Tongue (tissue), 3 donors: ENCODE measurements at places on chromosomes 16 and 17.

- no peak for DNase-seq
Measured at GRCh38 chr17:50634915-50635731, 442 bp downstream of the ABCC3 start.

DNA sequence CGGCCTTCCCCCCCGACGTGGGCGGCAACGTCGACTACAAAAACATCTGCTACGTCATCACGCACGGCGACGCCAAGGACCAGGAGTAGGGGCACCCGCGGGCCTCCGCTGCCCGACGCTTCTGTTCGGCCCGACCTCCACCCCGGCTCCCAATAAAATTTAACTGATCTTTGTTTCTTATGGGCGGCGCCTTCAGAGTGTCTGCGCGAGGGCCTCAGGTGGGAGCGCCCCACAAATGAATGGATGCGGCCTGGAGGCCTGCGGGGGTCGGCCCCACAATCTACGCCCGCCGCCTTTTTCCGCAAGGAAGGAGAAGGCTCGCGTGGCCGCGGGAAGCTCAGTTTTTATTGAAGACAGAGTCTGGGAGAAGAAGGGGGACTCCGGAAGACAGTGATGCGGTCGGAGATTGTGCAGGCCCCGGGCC lies 3.2 kb downstream of the MYL11 start:
- DNase-seq, result peak; percentile 96

GRCh38 chr17:57285701-57286100 lies 29.4 kb downstream of the MSI2 start:
- no peak for DNase-seq

DNA sequence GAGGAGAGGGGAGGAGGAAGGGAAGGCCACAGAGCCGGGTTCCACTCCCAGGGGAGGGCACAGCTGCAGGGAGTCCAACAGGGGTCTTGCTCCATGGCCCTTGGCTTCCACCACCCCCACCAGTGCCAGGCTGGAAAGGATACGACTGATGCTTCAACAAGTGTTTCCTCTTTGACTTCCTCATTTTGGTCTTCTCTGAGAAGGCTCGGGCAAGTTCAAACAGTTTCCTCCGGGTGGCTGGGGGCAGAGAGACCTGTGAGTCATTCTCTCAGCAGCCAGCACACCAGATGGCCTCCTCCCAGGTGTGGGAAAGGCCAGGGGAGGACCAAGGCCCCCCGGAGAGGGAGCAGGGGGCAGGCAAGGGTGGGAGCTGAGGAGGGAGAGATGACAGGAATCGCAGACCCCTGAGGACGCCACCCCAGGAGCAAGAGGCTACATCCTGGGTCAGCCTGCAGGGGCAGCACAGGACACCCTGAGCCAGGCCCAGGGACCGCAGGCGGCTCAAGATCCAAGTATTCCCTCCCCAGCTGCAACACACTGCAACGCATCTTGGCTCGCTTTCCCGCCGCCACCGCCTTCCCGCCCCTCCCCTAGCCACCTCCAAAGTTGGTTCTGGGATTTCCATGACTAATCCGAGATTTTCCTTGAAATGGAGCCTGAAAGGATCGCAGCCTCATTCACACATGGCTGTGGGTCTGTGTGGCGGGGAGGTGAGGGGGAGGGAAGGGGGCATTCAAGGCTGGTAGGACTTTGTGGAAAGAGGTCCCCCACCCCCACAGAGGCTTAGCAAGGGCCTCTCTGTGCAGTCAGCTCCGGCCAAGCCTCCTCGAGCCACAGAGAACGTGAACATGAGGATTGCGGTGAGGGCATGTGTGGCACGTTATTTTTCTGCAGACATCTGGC lies 18.4 kb upstream of the MRPS23 start:
- peak; percentile 93 for DNase-seq

DNA sequence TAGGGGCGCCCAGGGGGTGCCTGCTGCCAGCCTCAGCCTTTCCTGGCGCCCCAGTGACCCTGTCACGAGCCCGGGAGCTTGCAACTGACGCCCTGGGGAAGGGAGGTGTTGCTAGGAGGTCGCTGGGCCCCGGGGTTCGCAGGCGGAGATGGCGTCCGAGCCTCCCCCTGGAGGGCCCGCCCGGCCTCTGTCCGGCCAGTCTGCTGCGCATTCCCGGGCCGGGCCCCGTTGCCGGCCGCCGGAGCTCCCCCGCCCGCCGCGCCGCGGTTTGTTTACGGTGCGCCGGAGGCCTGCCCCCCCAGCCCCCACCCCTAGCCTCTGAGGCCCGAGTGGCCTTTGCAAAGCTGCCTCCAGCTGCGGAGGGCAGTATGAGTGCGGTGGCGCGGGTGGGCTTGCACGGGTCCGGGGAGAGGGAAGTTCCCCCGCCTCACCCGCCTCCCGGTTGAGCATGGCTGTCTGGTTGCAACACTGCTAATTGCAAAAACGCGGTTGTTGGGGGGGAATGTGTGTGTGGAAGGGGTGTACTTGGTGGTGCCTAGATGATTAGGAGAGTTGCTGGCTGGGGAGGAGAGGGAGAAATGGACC lies 514 bp downstream of the THRA start:
- peak; percentile 40 for DNase-seq

- DNase-seq, result no peak
Measured at GRCh38 chr16:78462288-78463208, 363.1 kb downstream of the WWOX start.

GRCh38 chr16:24999856-25000461 lies 15.2 kb downstream of the ARHGAP17 start:
- DNase-seq, result peak; percentile 40

- peak; percentile 70 for DNase-seq
Measured at GRCh38 chr17:81483085-81483861, 29.3 kb downstream of the ACTG1 start.

GRCh38 chr16:22117609-22118008 lies 25.3 kb downstream of the VWA3A start:
- DNase-seq, result no peak

DNA sequence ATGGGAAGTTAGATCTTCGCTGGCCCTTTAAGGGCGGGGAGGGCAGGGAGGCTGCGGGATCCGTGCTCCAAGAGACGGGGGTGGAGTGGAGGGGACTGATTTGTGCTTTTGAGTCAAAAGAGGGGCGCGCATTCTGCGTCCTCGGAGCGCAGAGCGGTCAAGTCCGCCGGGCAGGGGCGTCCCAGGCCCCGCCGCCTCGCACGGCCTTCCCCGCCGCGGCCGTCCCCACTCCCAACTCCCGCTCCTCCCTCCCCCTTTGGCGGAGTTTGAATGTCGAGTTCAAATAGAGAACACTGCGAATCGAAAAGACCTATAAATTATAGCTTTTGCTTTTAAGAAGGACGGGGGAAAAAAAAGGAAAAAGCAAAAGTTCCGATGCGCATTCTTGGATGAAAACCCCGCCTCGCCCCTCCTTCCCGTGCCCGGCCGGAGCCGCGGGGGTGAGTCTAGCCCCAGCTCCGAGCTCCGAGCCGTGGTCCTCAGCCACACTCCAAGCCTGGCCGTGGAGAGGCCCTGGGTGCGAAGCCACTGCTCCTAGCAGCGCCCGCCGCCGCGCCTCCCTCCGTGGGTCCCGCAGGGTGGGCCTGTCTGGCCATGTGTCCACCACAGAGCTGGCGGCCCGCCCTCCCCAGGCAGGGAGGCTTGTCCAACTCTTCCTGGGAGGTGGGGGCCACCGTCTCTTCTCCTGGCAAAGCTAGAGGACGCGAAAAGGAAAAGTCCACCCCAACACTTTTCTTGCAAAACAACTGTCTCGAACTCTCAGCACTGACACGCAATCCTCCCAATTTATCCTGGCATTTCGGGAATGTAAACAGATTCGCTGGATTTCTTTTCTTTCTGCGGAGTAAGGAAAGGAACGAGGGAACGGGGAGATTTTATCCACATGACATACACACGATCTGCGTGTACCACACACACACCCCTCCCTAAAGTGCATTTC lies 3.6 kb downstream of the CBX8 start:
- peak; percentile 67 for DNase-seq

GRCh38 chr17:5078106-5079028 lies at the start of gene ZFP3:
Gene ZFP3, plus strand, starts transcription at chr17:5078467. Its CDS starts 13,038 bp downstream, at chr17:5091505.
- peak; percentile 94 for DNase-seq

GRCh38 chr17:33980193-33980592 lies 274.9 kb upstream of the CCL2 start:
- no peak for DNase-seq

GRCh38 chr16:3135126-3135715 lies 392 bp downstream of the ZNF213 start:
- no peak for DNase-seq

GRCh38 chr17:33572615-33573014 lies 279.5 kb upstream of the ASIC2 start:
- peak; percentile 55 for DNase-seq

GRCh38 chr16:66020642-66021041 lies 345.8 kb upstream of the CDH5 start:
- DNase-seq, result no peak

DNA sequence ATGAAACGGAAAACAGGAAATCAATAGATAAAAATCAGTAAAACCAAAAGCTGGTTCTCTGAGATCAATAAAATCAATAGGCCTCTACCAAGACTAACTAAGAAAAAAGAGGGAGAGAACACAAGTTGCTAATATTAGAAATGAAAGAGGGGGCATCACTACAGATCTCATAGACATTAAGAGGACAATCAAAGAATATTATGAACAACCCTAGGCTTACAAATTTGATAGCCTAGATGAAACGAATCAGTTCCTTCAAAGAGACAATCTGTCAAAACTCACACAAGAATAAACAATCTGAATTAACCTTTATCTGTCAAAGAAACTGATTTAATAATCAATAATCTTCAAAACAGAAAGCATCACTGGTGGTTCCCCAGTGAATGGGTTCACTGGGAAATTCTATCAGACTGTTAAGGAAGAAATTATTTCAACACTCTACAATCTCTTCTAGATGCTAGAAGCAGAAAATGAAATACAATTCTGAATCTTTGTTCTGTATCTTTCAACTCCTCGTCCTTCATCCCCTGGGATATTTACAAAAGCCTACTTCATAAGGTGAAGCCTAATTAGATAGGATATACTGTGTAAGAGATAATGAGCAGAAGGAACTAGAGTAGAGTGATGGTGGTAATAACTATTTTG lies 4.4 kb downstream of the ABCA9 start:
- no peak for DNase-seq

GRCh38 chr16:79899316-79899715 lies 298.8 kb upstream of the MAF start:
- DNase-seq, result no peak

DNA sequence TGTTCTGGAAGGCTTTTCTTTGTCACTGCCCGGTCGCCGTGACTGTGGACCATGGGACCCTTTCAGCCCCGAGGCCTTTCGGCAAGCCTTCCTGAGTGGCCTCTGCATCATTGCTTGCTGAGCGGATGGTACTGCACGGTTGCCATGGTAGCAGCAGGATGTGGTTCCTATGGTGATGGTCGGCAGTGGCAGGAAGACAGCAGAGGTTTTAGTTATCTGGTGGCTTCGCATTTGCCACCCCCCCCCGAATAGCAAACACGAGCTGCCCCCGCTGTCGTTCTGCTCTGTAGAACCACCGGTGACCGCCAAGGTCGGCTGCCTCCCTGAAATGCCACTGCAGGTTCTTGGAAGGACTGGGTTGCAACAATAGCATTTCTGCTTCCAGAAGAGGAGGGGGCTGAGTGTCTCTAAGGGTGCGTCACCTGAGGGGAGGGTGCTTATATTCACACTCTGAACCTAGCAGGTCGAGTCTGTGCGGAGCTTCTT lies 76.6 kb downstream of the CMIP start:
- DNase-seq, result no peak

GRCh38 chr17:45402916-45403315 lies 29.8 kb downstream of the ARHGAP27 start:
- no peak for DNase-seq

GRCh38 chr17:74972107-74972972 lies at the start of gene HID1:
Gene HID1, minus strand, starts transcription at chr17:74972759. Its CDS starts 103 bp downstream, at chr17:74972656.
- peak; percentile 60 for DNase-seq

- no peak for DNase-seq
Measured at GRCh38 chr16:12210925-12211869, 234.7 kb downstream of the SNX29 start.

- peak; percentile 84 for DNase-seq
Measured at GRCh38 chr17:73228748-73229236, 32.9 kb downstream of the CPSF4L start.

DNA sequence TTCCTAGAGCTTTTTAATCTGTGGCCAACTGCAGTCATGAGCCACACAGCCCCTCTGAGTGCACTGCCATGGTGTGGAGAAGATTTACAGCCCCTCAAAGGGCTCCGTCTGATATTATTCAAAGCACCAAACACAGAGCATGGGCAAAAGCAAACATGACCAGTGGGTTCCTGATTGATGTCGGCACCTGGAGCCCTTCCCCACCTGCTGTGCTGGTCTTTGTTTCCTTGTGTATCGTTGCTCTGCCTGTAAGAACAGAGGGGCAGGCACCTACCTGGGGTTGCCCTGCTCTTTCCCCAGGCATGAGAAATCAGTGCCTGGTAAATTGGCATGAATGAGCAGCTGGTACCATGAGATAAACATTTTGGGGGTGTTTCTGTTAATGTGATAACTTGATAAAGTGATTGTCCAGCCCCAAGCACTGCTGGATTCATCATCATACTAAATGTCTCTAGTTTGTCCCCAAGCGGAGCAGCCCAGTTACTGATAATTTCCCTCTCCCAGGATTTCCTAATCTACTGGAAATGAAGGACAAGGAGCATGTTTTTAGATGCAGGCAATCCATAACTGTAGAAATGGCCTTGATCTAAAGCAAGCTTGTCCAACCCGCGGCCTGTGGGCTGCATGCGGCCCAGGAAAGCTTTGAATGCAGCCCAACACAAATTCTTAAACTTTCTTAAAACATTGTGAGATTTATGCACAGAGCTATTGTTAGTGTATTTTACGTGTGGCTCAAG lies 5.0 kb upstream of the SPIRE2 start:
- no peak for DNase-seq

DNA sequence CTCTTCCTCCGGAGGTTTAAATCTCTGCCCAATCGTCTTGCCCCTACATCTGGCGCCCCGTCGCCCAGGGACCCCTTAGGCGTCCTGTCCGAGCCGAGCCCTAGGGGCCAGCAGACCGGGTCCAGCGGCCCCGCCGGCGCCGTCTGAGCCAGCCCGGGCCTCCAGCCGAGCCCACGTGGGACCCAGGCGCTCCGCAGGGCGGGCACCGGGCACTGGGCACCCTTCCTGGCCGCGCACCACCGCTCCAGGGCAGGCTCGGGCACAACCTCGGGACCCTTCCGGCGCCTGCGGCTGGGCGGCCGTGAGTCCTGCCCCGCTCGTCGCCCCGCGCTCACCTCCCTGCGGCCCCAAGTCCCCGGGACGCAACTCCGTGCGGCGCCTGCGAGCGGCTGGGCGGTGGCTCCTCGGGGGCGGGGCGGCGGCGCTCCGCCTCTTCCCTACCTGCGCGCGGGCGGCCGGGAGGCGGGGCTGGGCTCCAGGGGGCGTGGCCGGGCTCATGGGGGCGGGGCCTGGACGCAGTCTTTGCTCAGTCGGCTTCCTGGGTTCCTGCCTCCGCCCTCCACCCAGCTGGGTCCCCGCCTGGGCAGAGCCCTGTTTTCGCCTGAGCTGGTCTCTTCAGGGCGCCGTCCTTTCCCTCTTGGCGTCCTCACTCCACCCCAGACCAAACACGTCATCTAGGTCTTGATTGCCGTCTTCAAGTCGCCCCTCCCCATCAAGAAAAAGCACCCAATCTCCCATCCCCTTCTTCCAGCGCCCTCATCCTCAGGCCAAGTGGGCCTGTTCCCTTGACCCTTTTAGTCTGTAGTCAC lies at the start of gene RHBDF2:
RHBDF2 (minus strand) TSS at position 406 of the 809 bp plus-strand sequence. CDS start 19,899 bp downstream, outside the sequence.
- DNase-seq, result peak; percentile 79
